ENCODE measurements at places on chromosomes 5 and 9.

DNA sequence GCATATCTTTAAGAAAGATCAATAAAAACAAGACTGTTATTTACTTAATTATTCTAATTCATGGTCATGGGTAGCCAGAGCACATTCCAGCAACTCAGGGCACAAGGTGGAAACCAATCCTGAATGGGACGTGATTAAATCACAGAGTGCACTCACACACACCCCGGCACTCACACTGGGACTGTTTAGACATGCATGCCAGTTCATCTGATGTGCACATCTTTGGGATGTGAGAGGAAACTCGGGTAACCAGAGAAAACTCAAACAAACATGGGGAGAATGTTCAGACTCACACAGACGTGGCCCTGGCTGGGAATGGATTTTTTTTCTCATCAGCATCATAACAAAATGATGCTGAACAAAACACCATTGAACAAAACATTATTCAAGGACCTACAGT is 29.4 kb downstream of the SMAD5 start:
- DNase-seq, result no peak

- no peak for DNase-seq
These were observed 260.0 kb downstream of the TRPM3 start for GRCh38 chr9:70861376-70861775.

DNA sequence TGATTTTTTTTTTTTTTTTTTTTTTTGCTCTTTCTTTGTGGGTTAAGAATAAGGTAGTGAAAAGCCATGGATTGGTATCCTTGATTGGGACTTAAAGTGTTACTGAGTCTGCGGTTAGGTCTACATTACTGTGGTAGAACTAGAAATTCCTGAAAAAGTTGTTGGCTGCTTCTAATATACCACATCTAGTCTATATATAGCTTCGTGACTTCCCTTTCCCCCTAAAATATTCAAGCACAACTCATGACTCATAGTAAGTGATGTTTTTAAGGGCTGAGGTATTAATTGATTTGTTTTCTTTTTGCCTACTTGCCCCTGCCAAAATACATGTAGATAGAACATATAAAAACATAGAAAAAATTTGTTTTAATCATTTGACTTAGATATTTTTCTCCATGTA is 247.6 kb downstream of the TMEM232 start:
- no peak for DNase-seq

- no peak for DNase-seq
These were observed 173.8 kb upstream of the PITX1 start for GRCh38 chr5:135207866-135208265.

GRCh38 chr9:115152281-115152820 is 34.4 kb upstream of the TNC start:
- DNase-seq, result no peak

GRCh38 chr9:123615381-123615780 is 259.4 kb downstream of the CRB2 start:
- no peak for DNase-seq

DNA sequence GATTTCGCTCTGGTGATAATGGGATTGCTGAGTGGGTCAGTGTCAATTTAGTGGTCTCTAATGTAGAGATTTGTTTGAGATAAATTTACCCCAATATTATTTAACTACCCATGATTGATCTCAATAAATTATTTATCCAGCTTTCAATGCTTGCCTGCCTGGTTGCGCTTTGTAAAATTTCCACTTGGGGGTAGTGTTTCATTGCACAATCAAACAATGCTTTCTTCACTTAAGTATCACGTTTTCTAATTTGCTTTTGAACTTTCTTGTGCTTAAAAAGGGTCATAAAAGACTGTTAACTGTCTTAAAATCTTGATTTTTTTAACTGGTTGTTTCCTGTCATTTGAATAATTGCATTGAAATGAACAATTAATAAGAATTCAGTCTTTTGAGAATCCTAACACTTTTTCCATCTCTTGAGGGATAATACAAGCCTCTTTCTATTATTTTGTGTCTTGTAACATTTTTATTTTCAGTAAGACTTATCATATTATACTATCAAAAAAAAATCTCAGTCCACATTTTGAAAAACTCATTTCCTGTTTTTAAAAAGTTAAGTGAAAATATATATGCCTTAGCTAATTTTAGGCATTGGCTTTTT is 18.7 kb downstream of the HSD17B4 start:
- no peak for DNase-seq
